ENCODE measurements at places on chromosomes 1 and 21.

- no peak for DNase-seq
Measured at GRCh38 chr1:24418898-24419628, 3.5 kb downstream of the NIPAL3 start.

- DNase-seq = no peak
Measured at GRCh38 chr1:220221269-220221668, 51.0 kb downstream of the RAB3GAP2 start.

DNA sequence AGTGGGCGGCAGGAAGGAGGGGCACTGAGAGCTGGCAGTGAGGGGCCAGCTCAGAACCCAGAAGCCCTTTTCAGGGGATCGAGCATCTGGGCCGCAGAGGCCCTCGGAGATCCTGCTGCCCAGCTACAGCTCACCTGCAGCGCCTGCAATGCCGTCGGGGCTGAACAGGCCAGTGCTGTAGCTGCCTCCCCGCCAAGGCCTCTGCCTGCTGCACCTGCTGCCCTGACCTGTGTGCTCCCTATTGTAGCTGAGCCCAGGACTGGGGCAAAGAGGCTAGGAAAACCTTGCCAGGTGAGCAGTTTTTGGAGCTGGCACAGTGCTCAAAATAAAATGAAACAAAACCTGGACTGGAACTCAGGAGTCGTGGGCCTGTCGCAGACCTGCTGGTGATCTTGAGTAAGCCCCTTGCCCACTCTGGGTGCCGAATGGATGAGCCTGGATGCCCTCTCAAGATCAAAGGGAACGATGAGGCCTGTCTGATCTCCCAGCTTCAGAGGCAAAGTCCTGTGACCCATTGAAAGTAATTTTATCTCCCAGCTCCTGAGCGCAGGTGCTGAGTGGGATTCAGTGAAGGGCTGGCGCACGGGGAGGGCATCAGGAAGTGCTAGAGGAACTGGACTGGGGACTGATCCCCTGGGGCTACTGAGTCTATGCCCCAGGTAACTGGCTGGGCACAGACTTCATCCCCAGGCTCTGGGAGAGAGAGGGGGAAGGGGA, 154.6 kb downstream of the FOXD2 start:
- DNase-seq = no peak

DNA sequence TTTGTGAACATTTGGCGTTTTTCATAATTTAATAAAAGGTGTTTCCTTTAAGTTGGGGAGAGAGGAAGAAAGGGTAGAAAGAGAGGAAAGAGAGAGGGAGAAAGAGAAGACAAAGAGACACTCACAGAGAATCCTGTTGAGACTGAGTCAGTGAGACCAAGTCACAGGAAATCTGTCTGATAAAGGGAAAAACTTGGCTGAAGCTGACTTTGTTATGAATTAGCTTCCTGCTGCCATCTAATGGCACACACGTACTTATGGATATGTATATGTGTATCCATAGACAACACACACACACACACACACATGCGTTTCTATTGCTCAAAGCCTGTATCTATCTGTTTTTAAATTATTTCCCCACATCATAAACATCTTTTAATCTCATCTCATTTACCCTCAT, 42.5 kb upstream of the DISC1 start:
- no peak for DNase-seq

DNA sequence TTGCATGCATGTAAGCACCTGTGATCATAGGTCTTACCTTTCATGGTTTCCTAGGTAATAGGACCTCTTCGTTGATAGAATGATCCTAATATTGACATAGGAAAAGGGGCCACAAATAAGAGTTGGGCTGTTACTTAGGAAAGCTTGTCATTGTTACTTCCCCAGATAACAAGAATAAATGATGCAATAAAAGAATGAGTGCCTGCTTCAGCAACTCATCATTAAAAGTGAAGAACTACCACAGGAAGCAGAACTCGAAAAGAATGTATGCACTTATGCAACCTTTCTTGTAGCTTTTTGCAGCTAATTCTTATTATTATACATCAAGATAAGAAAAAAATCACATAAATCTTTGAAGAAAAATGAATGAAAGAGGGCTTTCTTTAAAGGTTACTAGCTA, 548.6 kb downstream of the LTN1 start:
- no peak for DNase-seq

- no peak for DNase-seq
Measured at GRCh38 chr1:41464885-41465284, 19.6 kb downstream of the EDN2 start.

GRCh38 chr1:98422816-98423215, 238.7 kb upstream of the SNX7 start:
- DNase-seq = no peak

DNA sequence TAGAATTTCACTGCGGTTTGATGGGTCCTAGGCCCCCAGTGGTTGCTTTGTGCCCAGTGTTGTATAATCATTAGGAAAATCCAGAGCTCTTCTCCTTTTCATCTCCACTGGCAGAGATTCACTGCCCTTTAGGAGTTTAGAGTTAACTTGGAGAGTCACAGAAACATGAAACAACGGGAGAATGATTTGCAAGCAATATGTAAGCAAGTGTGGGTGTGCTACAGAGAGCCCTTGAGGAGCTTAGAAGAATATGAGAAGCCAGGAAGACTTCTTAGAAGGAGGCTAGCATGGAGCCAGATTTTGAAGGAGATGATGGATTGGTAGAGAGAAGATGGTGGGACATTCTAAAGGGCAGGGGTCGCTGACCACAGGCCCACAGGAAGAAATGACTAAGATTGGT, 327.3 kb downstream of the ZNF326 start:
- no peak for DNase-seq

All from stimulated activated CD4-positive, alpha-beta T cell treated with anti-CD3 and anti-CD28 coated beads, Interleukin-1b, Interleukin-23, amount 100 ng/mL, for 1 hour (primary cell).